CD4-positive, alpha-beta T cell treated with Interleukin-6 at 100 ng/mL for 8 hours (primary cell): ENCODE measurements at places on chromosomes 1 and 21.

- peak; percentile 8 for DNase-seq
Measured at GRCh38 chr1:203692565-203693470, 66.2 kb downstream of the ATP2B4 start.

DNA sequence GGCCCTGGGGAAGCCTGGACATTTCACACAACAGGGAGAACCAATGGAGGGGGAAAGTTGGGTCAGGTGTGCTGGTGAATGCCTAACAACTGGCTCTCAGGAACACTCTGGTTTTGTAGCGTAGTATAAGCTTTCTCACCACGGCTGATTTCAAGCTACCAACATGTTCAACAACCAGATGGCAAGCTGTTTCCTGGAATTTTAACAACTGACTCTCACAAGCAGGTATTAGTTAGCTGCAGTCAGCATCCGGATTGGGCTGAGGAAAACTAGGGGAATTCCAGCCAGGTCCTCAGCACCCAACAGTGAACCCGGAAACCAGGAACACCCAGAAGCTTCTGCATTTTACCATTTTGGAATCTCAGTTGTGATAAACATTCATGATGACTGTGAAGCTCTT is 162.3 kb upstream of the CAMK1G start:
- no peak for DNase-seq

GRCh38 chr1:30613188-30613587 is 110.2 kb downstream of the MATN1 start:
- DNase-seq: no peak

DNA sequence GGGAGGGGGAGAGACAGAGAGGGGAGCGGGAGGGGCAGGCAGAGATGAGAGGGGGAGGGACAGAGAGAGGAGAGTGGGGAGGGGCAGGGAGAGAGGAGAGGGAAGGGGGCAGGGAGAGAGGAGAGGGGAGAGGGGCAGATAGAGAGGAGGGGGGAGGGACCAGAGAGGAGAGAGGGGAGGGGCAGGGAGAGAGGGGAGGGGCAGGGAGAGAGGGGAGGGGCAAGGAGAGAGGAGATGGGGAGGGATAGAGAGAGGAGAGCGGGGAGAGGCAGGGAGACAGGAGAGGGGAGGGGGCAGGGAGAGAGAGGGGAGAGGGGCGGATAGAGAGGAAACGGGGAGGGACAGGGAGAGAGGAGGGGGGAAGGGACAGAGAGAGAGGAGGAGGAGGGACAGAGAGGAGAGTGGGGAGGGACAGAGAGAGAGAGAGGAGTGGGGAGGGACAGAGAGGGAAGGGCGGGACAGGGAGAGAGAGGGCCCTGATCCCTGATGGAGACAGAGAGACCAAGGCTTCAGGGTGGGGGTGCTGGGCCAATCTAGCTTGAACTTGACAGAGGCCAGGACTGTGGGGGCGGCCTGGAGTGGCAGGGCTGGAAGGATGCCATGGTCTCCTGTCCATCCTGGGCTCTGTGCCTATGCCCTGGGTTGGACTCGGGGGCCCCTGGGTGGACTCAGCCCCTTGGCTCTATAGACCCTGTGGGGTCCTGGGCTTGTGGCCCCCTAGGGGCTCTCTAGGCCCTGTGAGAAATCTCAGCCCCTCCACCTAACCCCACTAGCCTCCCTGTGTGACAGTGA is 43.6 kb downstream of the DMRTB1 start:
- no peak for DNase-seq

DNA sequence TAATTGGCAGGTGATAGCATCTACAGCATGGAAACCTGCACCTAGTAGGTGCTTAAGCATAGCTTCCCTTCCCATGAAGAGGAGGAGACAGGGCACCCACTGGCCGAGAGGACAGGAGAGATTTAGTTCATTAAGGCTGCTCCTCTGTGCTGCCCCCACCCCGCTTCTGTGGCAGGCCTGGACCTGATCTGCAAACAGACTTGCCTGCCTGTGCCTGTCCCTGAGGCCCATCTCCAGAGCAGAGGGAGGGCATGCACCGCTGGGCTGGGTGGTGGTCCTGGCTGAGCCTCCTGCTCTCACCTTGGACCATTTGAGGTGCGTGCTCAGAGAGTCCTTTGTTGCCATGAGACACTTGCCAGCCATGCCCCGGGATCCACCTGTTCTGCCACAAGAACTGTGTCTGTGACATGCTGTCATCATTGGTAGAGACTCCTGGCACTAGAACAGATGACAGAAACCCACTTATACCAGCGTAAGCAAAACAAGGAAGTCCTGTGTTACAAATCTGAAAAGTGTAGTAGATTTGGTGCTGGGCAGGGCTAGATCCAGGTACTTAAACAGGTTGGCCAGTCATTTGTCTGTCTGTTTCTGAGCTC is 55.6 kb downstream of the PTPRF start:
- no peak for DNase-seq

DNA sequence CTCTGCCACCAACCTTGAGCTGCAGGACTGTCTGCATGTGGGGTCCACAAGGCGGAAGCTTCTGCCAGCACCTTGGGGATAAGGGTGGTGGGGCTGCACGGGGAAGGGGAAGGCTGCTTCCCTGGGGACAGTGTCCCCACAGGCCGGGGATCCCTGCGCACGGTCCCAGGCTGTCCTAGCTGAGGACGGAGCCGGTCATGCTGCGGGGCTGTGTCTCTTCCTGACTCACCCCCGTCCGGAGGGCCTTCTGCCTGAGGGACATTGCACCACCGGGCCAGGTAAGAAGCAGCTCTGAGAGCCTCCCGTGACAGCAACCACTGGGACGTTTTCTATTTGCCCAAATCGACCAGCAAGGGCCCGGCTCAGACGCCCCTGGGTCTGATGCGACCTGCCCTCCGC is 29.9 kb downstream of the KRTAP10-1 start:
- DNase-seq: no peak

- no peak for DNase-seq
Measured at GRCh38 chr1:1422465-1423244, 1.6 kb upstream of the ANKRD65 start.

GRCh38 chr1:87331365-87332241 is 2.9 kb downstream of the LMO4 start:
- DNase-seq: peak; percentile 75

DNA sequence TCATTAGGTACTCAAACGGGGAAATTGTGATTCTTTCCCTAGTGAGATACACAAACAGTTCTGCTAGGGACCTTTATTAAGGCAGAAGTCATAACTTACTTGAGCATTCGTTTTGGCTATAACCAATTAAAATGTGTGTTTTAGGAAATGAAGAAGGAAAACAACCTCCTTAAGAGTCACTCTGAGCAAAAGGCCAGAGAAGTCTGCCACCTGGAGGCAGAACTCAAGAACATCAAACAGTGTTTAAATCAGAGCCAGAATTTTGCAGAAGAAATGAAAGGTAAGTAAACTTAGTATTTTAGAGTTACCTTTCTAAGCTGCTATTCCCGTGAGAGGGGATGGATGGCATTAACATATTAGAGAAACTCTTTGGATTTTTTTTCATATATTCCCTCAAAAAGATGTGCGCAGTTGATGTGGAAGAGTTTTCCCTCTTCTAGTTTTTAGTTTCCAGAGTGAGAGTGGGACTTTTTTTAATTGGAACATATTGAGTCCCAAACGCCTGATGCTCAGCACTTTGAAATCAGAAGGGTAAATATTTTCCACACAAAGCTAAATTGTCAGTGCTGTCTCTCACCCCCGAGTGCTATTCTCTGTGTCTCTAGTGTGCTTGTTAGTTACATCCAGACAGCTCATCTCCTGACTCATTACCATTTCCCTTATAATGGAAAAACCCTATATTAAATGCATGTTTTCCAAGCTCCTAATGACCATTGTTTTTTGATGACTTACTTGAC is 34.9 kb downstream of the CENPF start:
- peak; percentile 33 for DNase-seq

DNA sequence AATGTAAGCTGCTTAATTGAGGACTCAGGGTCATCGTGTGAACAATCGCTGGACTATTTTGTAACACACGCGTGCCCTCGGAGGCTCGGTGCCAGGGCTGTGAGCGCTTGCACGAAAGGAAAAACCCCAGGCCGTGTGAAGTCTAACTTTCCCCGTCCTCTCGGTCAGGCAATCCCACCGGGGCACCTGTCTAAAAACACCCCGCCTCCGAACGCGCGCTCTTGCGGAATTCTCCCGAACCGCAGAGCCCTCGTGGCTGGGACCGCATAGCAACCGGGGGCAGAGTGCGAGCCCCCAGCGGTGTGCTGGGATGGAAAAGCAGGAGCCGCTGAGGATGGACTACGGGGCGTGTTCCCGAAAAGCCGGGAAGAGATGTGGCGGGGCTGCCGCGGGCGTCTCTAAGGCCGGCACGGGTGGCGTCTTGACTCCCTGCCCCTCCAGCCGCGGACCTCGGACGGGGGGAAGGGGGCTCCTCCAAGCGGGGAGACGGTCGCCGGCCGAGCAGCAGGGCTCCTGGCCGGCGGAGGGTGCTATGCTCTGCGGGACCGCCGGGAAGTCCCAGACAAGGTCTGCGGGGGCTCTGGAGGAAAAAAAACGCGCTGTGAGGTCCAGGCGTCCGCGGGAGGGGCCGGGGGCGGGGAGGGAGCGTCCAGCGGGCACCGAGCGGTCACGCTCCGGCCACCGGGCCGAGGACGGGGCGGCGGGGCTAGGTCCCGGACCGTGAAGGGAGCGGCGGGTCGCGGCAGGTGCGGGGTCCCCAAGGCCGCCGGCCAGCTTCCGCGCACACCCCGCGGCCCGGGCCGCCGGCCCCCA is 936 bp downstream of the ZBTB21 start:
- DNase-seq: peak; percentile 25

DNA sequence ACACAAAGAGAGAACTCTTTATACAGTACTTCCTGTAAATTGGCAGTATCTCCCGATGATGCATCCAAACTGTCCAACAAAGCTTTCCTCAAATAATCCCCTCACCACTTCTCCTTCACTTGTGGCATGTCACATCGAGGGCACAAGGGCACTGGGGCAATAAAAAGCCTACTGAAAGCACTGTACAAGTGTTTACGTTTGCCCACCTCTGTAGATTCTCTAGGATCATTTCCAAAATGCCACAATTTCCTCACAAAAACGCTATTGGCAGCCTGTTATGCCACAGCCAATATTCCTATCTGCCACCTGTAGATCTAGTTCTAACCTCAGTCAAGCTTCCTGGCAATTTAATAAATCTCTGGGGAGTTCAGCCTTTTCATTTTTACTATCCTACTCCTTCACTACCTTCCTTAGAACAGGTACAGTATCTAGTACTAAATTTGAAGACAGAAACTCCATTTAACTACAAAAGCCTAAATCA is 39.9 kb downstream of the HNRNPR start:
- DNase-seq: no peak

DNA sequence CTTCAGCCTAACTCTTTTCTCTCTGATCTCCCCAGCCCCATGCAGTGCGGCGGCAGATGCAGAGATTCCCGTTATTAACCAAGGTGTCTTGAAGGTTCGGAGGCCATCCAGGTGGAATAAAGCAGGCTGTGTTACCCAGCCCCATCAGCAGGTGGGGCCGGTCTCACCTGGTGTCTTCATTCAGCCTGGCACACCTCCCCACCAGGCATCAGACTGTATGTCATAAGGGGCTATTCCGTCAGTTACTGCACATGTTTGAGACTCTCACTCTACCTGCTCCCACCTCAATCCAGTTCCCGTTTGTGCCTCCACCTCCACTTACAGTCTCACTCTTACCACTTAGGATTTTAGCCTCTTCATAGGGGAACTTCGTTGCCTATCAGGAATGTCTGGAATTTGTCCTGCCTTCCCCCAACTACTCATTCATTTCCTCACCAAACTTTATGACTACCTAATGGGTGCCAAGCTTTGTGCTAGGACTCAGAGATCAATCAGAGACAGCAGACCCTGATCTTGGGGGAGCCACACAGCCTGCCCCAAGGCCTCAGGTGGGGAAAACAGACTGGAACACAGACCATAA is 170.2 kb downstream of the PLPP3 start:
- DNase-seq: no peak

DNA sequence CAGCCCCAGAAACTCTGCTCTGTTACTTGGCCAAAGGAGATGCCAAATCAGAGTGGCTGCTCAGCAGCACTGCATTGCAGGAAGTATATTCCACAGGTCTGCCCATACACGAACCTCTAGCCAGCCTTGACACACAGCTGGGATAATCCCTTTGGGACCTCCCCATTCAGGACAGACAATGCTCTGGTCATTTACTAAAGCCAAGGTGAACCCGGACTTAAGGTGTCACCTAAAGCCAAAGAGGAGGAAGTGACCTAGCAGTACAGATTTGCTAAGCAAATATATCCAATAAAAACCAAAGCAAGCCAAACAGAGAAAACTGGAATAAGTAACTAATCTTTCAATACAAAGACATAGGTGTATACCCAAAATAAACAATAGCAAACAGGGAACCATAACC is 27.7 kb downstream of the COPA start:
- no peak for DNase-seq

GRCh38 chr1:197976368-197976767 is 59.2 kb downstream of the LHX9 start:
- DNase-seq: no peak

DNA sequence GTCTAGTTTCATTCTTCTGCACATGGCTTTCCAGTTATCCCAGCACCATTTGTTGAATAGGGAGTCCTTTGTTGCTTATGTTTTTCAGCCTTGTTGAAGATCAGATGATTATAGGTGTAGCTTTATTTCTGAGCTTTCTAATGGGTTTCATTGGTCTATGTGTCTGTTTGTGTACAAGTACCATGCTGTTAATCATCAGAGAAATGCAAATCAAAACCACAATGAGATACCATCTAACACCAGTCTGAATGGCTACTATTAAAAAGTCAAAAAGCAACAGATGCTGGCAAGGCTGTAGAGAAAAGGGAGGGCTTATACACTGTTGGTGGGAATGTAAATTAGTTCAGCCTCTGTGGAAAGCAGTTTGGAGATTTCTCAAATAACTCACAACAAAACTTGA is 321.5 kb upstream of the PTBP2 start:
- no peak for DNase-seq

DNA sequence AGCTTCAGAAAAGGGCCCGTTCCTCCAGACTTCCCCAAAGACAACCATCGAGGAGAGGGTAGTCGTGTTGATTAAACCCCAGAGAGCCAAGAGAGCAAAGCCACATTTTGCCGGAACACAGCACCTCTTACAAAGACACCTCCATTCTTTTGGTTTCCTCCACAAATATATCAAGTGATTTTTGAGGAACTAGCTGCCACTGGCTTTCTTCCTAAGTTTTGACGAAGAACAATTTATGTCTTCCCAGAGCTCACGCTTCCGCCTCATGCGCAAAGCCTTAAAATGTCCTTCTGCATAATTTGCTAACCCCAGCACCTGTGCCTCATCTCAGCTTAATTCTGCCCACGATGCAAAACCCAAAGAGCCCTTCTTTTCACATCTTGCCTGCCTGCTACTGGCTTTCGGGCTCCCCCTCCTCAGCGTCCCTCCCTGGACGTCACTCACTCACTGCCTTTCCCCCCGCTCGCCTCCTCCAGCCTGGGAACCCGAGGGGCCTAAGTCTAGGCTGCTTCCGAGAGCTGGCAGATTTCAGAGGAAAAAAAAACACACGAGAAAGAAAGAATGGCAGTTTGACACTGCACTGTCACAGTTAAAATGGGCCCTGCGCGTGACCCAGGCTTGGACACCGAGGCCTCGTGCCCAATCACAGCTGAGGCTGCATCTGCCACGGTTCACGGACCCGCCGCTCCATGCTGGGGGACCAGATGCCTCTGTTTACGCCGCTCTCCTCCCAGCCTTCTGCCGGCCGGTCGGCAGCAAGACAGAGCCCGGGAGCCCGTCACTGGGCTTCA is 77.6 kb upstream of the IFNAR2 start:
- DNase-seq: no peak
